Left renal pelvis (tissue), 4 donors: ENCODE measurements at places on chromosomes 12 and 14.

DNA sequence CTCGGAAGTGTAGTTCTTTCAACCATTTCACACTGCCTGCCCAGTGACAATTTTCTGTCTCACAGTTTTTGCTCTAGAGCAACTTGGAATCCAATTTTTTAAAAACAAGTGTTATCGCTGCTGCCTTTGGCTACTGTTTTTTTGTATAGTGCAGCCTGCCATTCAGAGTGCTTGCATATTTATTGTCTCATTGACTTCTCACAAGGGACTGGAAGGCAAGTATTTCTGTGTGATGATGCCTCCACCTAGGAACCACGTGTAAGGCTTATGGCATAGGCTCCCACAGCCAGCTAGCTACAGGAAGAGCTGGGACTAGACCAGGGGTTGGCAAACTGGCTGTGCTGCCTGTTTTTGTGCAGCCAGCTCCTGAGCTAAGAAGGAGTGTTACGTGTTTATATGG is 903 bp downstream of the PARPBP start:
- no peak for DNase-seq

DNA sequence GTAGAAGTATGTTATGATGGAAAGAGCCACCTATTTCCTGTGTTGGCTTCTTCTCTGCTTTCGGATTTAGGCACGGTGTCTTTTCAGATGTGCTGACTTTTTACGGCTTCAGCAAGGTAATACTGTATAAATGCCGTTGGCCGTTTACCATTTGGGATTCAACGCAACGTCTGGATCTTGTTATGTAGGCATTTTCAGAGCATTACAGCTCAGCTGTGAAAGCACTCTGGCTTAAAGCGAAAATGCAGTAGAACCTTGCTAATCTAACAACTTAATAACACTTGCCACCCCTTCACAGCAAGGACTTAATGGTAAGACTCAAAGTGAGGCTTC is 229.9 kb downstream of the EFCAB11 start:
- no peak for DNase-seq

DNA sequence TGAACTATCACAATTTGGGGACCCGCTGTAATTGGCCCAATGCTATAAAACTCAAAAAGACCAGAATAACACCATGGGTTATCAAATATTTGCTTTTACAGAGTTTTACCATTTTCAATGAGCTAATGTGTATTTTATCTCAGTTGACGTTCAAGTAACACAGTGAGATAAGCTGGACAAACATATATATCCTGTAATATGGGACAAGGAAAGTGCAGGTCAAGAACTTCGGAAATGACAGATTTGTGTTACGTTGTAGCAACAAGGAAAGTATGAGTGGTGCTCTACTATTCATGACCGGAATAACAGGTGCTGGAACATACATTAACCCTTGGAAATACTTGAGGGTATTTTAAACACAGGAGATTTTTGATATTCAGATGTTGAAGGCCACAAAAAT is 566.4 kb upstream of the FLRT2 start:
- no peak for DNase-seq

- DNase-seq: no peak
Observed at GRCh38 chr14:103296007-103296406, 38.0 kb upstream of the EIF5 start.

GRCh38 chr12:81245907-81246570 is 168.2 kb downstream of the ACSS3 start:
- DNase-seq: no peak

- no peak for DNase-seq
Observed at GRCh38 chr12:124317400-124317799, 22.5 kb downstream of the RFLNA start.

DNA sequence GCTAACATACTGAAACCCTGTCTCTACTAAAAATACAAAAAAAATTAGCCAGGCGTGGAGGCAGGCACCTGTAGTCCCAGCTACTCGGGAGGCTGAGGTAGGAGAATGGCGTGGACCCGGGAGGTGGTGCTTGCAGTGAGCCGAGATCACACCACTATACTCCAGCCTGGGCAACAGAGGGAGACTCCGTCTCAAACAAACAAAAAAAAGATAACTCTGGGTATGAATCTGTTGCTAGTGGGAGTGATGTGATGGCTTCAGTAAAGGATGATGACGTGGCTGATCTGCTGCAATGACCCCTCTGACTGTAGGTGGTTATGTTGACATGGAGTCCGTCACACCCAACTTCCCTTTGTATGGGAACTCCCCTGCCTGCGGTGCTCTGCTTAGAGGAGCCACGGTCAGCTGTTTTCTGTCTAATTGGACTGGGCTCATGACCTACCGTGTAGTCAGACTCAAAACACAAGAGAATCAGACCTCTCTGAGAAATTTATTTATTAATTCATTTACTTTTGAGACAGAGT is 59.1 kb upstream of the MED13L start:
- DNase-seq: no peak

DNA sequence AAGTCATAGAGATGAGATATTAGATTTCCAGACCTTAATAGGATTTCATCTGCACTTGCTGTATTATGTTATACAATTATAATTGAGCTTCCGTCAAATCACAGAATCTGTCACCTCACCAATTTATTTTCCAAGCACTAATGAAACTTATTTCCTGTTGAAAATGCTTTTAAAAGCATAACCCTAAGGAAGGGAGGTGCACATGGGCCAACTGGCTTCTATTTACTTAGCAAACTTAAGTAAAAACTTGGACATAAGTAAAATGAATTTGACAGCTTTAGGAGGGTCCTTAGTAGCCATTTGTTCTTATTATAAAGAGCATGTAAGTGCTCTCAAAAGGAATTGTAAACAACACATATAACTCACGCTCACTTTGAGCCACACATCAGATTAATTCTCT is 462.2 kb upstream of the TMPO start:
- no peak for DNase-seq

GRCh38 chr14:94728950-94729349 is 41.0 kb downstream of the GSC start:
- no peak for DNase-seq

DNA sequence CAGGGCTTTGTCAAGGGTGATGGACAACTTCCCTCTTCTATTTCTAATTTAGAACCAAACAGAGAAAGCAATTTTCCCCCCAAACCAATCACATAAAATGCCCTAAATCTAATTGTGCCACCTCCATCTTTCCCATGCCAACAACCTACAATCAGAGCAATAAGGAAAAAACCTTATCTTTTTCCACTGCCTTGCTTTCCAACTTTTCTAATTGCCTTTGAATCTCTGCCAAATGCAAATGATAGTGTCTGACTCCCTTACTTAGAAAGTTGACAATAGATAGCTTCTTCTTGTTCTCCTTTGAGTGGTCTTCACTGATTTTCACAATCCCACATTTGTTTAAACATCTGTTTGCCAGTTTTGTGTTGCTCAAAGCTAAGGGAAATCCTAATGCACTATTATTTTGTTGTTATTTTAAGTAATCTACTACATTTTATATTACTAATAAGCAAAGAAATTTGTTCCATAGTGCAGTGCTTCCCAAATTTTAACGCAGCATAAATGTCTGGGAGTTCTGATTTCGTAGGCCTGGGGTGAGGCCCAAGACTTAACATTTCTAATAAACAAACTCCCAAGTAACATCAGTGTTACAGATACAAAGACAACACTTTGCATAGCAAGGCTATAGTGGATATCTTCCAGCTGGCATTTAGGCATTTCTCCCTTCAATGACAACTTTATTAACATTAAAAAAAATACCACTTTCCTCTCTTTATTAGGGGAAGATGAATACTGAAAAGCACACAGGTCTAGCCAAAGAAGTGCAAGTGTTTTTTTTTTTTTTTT is 696.3 kb upstream of the USP15 start:
- peak; percentile 1 for DNase-seq

- no peak for DNase-seq
Observed at GRCh38 chr12:122981036-122981471, 573 bp downstream of the ARL6IP4 start.

DNA sequence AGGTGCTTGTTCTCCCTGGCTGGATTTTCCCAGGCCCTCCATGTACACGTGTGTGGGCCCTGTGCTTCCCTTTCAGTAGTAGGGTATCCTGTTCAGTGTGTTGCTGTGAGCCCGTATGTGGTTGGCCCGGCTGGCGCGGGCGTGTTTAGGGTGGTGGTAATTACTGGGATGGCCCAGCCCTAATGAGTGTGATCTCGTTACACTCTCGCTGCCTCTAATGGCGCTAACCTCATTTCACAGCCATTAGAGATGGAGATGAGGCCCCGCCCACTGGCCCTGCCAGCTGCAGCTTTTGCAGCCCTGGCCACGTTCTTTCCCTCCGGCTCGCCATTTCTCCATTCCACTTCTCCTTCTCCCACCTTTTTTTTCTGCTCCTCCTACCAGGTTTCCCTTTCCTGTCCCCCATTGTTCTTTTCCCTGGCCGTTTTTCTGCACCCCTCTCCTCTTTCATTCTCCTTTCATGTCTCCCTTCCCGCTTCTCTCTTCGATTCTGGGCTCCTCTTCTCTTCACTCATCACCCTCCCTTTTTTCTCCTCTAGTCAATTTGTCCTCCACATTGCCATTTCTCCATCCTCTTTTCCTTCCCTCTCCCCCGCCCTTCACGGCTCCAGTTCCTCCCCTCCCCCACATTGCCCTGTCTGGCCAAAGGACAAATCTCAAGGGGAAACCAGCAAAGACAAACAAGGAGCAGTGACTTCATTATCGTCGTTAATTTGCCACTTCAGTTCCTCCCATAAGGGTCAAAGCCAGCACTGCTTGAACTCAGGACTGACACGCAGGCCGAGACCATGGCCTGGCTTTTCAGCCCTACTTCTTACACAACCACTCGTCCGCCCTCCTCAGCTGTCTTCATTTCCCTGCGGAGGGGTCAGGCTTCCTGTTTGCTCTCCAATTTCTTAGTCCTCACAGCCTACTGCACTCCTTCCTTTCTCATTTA is 6.8 kb downstream of the ZFHX2 start:
- DNase-seq: no peak

GRCh38 chr12:93856611-93857010 is 179.4 kb downstream of the CRADD start:
- DNase-seq: no peak

GRCh38 chr14:30872602-30873001 is 1.8 kb upstream of the COCH start:
- no peak for DNase-seq

GRCh38 chr14:64646103-64646502 is 58.1 kb upstream of the PLEKHG3 start:
- DNase-seq: no peak

DNA sequence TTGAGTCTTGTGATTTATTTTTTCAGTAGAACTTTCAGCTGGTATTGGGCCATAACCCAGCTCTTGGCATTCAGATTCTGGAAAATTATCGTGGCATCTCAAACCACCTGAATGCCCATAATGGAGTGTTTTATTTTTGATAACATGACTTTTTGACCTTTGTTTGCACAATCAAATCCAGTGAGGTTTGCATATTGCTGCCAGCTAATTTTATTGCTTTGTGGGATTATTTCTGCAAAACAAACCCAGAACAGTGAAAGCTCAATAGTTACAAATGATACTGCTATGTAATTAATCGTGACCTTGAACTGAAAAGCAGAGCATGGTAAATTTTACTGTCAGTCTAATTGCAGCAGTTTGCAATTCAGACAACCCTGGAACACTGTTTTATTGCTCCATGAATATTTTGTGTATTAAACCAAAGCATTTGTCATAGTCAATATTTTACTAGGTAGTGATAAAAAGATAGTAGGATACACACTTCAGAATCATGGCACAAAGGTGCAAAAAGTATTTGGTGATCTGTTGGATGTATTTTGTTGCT is 255.2 kb upstream of the NAV3 start:
- no peak for DNase-seq

DNA sequence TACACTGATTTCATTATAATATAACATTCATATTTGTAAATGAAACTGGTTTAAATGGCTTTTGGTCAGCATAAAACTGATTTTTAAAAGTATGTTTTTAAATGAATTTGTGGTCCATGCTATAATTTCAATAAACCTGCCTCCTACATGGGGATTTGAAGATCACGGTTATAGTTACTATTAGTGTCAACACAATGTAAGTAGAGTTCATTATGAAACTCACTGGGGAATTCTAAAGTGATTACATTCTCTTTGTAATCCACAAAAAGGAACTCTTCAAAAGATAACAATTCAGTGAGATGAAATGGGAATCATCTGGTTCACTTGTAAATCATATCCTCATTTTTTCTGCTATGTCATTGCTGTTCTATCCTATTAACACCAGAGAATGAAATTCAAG is 204.5 kb upstream of the G2E3 start:
- DNase-seq: no peak

GRCh38 chr12:132189378-132190011 is 45.2 kb downstream of the NOC4L start:
- DNase-seq: peak; percentile 62

- DNase-seq: no peak
Observed at GRCh38 chr12:9047105-9047504, 57.8 kb downstream of the KLRG1 start.

DNA sequence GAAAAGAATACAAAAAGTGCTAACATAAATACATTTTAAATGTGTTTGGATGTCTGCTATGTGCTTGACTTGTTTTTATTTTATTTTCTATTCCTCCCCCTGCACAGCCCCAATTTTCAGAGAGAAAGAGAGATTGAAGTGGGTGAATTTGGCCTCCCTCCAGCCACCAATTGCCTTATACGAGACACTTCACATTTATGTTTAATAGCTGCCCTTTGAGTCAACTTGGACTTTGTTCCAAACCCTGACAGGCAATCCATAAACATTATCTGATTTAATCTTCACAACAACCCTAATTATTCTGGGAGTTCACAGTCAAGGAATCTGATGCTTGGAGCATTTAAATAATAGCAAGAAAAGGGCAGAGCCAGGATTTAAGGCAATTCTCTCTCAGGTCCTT is 161.7 kb downstream of the SLC15A4 start:
- DNase-seq: no peak

- no peak for DNase-seq
Observed at GRCh38 chr14:93028724-93029076, 87.0 kb downstream of the ITPK1 start.

DNA sequence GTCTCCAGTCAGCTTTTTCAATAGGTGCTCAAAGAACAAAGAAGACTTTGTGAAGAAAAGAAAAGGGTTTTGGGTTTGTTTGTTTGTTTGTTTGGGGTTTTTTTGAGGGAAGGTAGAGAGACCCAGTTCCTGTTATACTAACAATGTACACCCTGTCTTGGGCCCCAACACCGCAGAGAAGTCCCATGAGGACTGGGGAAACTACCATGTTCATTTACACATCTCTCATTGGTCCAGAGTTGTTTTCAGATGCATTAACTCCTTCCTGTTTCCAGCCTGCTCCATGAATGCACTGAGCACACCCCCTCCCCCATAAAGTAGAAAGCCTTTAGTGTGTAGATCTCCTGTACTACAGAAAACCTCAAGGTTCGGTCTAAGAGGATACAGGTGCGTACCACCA is 51.1 kb upstream of the SLC8A3 start:
- no peak for DNase-seq

GRCh38 chr12:100579844-100580243 is 6.4 kb downstream of the GAS2L3 start:
- DNase-seq: no peak
